ENCODE measurements at places on chromosomes 13 and 19.

DNA sequence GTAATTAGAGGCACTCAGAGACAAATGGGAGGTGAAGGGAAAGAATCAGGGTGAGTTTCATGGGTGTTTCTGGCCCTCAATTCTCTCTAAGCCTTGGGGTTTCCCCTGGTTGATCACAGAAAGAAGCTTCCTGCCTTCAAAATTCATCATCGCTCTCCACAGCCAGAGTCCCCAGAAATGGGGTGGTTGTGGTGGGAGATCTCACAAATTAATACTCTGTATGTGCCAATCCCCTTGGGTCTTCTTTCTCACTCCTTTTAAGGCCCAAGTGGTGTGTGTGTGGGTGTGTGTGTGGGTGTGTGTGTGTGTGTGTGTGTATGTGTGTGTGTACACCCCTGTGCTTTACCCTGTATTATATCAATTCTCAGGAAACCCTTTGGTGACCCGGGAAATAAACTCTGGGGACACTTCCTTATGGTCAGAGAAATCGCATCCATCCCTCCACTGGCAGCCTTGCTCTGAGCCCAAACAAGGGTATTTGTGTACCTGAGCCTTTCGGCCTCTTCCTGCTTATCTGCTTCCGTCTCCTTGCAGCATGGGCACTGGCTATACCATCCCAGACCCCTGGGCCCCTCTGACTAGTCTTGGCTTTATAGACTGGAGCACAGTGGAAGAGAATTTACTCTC lies 2.8 kb upstream of the FCGBP start:
- DNase-seq: no peak

- no peak for DNase-seq
Measured at GRCh38 chr13:113540523-113540922, 44.0 kb upstream of the TFDP1 start.

DNA sequence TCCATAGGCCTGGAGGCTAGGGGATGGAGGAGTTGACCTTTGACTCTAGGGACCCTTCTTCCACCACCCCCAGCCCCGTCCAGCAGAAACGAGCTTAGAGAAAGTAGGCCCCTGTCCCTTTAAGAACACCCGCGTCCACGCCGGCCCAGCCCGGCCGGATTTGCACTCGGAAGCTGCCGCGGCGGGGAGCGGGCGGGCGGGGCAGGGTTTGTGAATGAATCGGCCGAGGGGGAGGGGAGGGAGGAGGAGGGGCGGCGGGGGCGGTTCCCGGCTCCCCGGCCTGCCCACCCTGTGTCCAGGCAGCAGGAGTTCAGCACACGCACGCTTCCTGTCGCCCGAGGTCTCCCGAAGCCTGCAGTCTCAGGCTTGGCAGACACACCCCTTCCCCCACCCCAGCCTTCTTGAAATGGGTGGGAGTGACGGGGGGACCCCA lies 1.5 kb downstream of the UNC13A start:
- peak; percentile 88 for DNase-seq

- no peak for DNase-seq
Measured at GRCh38 chr13:87953381-87953780, 282.2 kb downstream of the SLITRK5 start.

- DNase-seq: peak; percentile 88
Measured at GRCh38 chr19:11496391-11497163, 9.1 kb downstream of the ZNF653 start.

GRCh38 chr13:105956921-105957320 lies 578.5 kb downstream of the EFNB2 start:
- DNase-seq: no peak

- DNase-seq: no peak
Measured at GRCh38 chr13:42266473-42266872, 5.5 kb upstream of the AKAP11 start.

DNA sequence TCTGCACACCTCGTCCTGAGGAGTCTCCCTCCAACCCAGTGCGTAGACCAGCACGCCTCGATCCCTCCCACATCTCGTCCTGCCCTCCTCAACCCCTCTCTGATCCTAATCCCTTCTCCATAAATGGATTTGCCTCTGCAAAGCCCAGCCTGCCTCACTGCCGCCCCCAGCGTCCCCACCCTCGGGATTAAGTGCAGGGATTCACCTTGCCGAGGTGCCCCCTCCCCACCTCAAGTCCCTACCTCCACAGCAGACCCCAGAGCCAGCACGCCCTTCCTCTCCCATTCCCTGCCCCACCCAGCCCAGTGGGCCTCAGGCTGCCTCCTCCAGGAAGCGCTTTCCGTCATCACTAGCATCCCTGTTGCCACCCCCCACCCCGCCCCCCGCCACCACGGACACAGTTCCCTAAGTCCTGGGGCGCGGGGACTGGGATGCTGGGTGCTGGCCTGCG lies 4.0 kb downstream of the KLF16 start:
- DNase-seq: peak; percentile 64

DNA sequence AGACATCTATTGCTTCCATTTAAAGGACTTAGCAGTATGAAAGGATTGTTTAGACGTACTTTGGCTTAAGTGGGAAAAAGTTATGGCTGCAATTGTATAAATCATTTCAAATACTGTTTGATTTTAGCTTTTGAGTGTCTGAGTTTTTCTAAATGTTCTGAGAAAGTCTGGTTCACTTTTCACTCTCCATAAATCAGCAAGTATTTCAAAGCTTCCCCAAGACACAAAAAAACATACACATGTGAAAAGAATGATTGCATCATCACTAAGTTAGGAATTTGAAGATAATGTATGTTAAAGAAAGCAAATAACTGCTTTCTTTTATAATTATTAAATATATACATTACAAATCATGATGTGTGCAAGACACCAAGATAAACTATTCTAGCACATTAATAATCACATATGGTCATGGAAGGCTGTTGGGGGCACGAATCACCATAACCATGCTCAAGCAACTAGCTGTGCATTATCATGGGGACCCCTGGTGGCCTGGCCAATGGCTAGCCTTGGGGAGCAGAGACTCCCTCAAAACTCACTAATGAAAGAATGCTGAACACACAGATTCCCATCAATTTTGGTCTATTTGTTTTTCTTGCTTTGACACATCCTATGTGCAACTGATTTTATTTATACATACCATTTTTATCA lies 111.1 kb downstream of the MIPEP start:
- no peak for DNase-seq

GRCh38 chr19:3404324-3405260 lies 38.2 kb downstream of the NFIC start:
- DNase-seq: no peak

- peak; percentile 76 for DNase-seq
Measured at GRCh38 chr19:43519436-43520088, 7.4 kb downstream of the ETHE1 start.

DNA sequence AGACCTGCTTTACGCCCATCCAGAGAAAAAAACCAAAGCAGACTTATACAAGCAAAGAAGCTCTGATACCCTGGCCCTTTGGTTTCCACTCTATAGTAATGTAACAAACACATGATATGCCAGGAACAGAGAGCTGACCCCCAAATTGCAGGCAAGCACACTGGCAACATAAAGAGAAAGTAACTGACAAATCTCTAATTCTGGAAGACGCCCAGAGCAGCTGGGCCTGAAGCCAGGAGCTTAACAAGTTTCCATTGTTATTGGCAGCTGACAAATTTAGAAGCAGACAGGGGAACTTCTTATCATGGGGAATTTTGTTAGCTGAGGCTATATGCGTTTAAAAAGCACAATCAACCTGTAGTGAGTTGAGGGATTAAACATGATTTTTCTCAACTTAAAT lies 158.0 kb downstream of the DLEU7 start:
- peak; percentile 51 for DNase-seq

- DNase-seq: no peak
Measured at GRCh38 chr13:28499609-28500008, 4.7 kb upstream of the FLT1 start.

DNA sequence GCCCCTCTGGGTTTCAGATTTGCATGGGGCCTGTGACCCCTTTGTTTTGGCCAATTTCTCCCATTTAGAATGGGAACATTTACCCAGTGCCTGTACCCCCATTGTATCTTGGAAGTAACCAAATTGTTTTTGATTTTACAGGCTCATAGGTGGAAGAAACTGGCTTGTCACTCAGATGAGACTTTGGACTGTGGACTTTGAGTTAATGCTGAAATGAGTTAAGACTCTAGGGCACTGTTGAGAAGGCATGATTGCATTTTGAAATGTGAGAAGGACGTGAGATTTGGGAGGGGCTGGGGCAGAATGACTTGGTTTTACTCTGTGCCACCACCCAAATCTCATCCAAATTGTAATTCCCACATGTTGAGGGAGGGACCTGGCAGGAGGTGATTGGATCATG lies 258.8 kb downstream of the NHLRC3 start:
- DNase-seq: no peak

GRCh38 chr19:45250216-45250831 lies 747 bp upstream of the MARK4 start:
- DNase-seq: no peak

DNA sequence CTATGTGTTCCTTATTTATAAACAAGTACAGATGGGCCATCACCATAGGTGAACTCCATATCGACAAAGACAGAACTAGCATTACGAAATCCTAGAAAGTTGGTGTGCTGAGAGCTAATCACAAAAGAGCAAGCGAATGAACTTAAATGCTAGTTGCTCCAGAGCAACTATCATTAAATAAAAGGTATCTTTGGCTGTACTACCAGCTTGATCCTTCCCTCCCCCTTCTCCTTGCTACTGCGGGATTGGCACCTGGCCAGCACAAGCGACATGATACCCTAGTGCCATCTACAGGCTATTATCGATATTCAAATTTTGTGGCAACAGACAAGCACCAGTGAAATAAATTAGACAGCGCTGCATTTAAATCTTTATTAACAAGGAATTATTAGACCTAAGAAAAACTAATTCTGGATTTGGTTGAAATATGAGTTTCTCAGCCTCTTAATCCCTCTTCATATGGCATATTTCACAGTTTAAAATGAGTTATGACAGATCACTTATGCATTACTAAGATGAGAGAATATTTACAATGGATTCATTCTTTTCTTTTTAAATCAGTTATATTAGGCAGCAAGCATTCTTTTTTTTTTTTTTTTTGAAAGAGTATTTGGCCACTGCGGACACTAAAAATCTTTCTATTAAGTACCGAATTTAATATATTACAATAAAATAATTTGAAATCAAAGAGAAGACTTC lies 5.8 kb downstream of the PCDH9 start:
- DNase-seq: peak; percentile 75

GRCh38 chr19:4186087-4186993 lies 3.9 kb downstream of the ANKRD24 start:
- DNase-seq: peak; percentile 88

GRCh38 chr13:95248953-95249352 lies 52.3 kb downstream of the ABCC4 start:
- no peak for DNase-seq

GRCh38 chr13:63691474-63691873 lies 2275.8 kb upstream of the PCDH20 start:
- DNase-seq: no peak

GRCh38 chr19:17953869-17954268 lies 13.0 kb upstream of the KCNN1 start:
- DNase-seq: no peak

DNA sequence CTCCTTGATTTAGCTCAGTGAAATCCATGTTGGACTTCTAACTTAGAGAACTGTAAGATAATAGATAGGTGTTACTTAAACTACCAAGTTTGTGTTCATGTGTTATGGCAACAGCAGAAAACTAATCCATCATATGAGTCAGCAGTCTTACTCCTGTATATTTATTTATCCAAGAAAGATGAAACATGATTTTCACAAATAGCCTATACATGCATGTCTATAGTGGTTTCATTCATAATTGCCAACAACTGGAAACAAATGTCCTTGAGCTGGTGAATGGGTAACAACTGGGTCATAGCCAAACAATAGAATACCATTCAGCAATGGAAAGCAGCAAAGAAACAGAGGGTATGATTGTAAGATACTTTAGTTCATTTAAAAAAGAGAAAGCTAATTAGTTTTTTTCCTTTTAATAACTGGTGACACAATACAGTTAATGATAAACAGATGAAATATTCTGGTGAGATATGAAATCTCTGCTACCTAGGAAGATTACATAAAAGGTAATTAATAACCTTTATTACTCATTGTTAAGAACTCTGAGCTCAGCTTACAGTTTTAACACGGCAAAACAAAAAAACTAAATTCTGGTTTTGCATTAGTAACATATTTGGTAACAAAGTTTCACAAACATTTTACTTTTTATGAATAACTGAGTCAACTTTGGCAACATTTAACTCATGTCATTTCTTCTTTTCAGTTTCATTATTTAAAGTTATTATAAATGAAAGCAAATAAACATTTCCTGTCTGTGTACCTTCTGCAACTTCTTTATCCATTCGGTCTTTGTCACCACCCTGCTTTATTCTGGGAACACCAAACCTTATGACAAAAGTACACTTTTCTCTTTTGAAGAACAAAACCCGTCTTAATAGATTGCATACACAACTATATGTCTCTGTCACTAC lies 181.3 kb downstream of the LIG4 start:
- no peak for DNase-seq

DNA sequence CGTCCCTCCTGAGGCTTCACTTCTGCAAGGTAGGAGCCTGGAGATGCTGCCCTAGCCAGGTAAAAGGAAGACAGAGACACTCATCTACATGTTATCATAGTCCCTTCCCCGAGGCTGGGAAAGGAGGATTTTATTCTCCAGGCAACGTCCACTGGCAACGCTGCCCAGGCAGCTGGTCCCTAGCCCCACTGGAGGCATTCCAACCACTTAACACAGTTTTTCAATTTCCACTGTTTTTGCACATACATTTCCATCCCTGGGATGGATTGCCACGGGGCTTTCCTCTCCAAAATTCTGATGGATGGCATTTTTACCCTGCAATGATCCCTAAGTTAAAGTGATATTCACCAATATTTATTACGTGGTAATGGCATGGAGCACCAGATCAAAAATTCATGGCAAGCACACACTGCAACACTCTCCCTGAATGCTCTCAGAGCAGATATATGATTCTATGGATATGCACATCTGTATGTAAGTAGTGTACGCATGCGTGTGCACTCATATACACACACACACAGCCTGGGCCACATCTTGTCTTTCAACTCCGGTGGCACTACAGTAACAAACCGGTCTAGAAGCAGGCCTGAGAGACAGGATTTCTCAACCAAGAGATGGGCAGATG lies 322.3 kb upstream of the TSHZ3 start:
- DNase-seq: no peak

DNA sequence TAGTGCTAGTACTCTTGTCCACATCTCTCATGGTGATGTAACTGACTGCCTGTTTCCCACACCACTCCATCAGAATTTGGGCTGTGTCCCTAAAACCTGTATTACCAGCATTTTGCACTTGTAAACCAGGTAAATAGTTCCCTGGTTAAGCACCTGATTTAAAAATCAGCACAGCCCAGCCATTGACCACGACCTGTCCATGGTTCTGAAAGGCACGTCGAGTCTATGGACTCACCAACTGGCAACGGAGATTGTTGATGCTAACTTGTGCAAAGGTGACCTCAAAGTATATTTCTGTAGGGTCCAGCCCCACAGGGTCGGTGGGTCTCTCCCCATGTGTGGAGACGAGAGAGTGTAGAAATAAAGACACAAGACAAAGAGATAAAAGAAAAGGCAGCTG lies 46.7 kb upstream of the ZNF835 start:
- DNase-seq: no peak

GRCh38 chr13:106471957-106472543 lies 63.4 kb downstream of the EFNB2 start:
- no peak for DNase-seq
